ENCODE measurements at places on chromosomes 16 and 17. TPM values are rescaled to one million over a fixed set of nuclear protein-coding genes. Genes with fewer than 3 reads are reported as not detected.

Gene C1QL1
- polyA plus RNA-seq: 1.9 TPM

Gene SCNN1G
- 0.96 TPM for polyA plus RNA-seq

Gene CLEC18B
- 0.03 TPM for polyA plus RNA-seq

Gene CTRL
- polyA plus RNA-seq: 0.46 TPM

Gene DDX52
- 13.5 TPM for polyA plus RNA-seq

Gene ITFG1
- 42.5 TPM for polyA plus RNA-seq

Gene IGFALS
- polyA plus RNA-seq: not detected

Gene PHLPP2
- polyA plus RNA-seq: 6.5 TPM

Gene PHF12
- polyA plus RNA-seq: 17.8 TPM

Gene OSGIN1
- polyA plus RNA-seq: 4.2 TPM

Gene DNAH17
- polyA plus RNA-seq: 0.08 TPM

Gene TMEM88
- polyA plus RNA-seq: 0.15 TPM

Gene CFAP97D1
- 0.03 TPM for polyA plus RNA-seq

Gene ZNF747
- 4.8 TPM for polyA plus RNA-seq

Gene ITGAE
- polyA plus RNA-seq: 51.9 TPM

Gene ASPHD1
- 2.7 TPM for polyA plus RNA-seq

Gene MMP28
- 51.7 TPM for polyA plus RNA-seq

Gene CLEC3A
- polyA plus RNA-seq: not detected

Gene OR1F1
- 0.54 TPM for polyA plus RNA-seq

Gene LDHD
- polyA plus RNA-seq: 0.16 TPM

Gene GSG1L
- not detected for polyA plus RNA-seq

Gene TRIM47
- 33.5 TPM for polyA plus RNA-seq

Gene PROCA1
- 0.82 TPM for polyA plus RNA-seq

Gene RNF112
- not detected for polyA plus RNA-seq

Gene HSD17B2
- 3.2 TPM for polyA plus RNA-seq

Gene KRT28
- not detected for polyA plus RNA-seq

Gene FOXO3B
- polyA plus RNA-seq: 4.7 TPM

Gene HSD17B1
- polyA plus RNA-seq: 5.8 TPM

Gene HBA1
- 1.3 TPM for polyA plus RNA-seq

Gene SLC52A1
- polyA plus RNA-seq: 0.39 TPM

Gene TBC1D3C
- polyA plus RNA-seq: not detected

Gene CTRB2
- polyA plus RNA-seq: not detected

Gene KRT17
- 8,957 TPM for polyA plus RNA-seq

Gene TBX21
- not detected for polyA plus RNA-seq
